Germinal center (tissue), 1 donor: ENCODE measurements at places on chromosomes 7 and 10.

- peak; percentile 92 for DNase-seq
These were observed at the start of gene MRPS16 for GRCh38 chr10:73252445-73253224. TSS of gene MRPS16 (minus strand) at chr10:73252644. CDS start at chr10:73252482, 162 bp downstream.

DNA sequence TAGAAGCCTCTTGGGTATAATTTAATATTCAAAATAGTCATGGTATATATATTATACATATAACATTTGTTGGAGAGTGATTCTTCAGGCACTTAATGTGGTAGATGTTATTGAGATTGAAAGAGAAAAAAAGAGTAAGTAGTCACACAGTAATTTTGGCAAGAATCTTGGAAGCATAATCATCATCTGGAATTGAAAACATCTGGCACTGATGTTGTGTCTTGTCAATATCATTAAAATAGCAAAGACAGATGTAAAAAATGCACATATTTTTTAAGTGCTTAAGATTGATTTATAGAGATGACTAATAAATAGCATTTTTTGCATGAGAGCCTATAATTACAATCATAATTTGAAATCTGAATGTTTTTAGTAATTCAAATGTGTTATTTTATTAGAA, 9.5 kb downstream of the SEMA3D start:
- DNase-seq = no peak

DNA sequence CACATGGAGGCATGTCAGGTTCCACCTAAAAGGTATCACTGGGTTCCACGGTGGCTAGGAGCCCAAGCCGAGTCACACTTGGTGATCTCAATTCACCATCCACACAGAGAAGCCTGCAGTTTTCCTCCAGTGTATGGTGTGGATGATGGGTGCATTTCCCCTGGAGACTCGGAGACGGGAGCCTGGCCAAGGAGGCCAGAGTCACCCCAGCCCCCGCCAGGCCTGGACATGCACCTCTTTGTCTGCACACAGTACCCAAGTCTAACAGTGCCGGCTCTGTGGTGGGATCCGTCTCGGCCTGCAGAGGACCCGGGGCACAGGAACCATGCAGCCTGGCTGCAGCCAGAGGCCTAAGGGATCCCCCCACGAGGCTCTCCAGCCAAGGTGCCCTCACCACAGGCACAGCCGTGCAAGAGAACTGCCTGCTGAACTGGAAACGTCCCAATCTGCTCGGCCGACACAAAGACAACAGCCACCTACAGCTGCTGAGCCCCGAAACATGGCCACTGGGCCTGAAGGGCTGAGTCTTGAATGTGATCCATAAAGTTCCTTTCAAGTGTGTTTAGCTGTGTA, 75.2 kb downstream of the DIP2C start:
- no peak for DNase-seq

DNA sequence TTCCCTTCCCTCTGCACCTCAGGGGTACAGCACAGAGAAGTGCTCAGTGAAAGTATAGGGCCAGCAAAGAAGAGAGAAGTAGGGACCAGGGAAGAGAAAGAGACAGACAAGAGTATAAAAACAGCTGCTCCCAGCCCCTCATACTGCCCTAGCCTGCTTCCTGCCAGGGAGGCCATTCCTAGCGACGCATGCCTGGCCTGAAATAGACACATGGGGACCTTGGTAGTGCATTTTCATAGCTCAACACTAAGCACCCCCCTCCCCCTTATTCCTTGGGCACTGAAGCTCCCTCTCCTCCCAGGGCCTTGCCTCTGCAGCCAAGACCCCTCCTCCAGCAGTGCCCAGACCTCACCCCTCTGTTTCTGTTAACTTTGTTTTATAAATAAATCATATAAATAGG, 64.7 kb downstream of the ZMIZ1 start:
- no peak for DNase-seq

DNA sequence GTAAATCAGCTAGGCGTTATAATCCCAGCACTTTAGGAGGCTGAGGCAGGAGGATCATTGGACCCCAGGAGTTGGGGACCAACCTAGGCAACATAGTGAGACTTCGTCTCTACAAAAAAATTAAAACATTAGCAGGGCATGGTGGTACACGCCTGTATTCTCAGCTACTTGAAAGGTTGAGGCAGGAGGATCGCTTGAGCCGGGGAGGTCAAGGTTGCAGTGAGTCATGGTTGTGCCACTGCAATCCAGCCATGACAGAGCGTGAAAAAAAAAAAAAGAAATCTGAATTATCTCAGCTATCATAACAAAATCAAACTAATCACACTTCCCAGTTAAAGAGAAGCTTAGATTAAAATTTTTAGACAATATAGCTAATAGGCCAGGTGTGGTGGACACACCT, 35.3 kb downstream of the ATAD1 start:
- DNase-seq = no peak
